Psoas muscle (tissue), 8 donors: ENCODE measurements at places on chromosomes 3 and 15. TPM values are rescaled to one million over a fixed set of nuclear protein-coding genes. Genes with fewer than 3 reads are reported as not detected.

DNA sequence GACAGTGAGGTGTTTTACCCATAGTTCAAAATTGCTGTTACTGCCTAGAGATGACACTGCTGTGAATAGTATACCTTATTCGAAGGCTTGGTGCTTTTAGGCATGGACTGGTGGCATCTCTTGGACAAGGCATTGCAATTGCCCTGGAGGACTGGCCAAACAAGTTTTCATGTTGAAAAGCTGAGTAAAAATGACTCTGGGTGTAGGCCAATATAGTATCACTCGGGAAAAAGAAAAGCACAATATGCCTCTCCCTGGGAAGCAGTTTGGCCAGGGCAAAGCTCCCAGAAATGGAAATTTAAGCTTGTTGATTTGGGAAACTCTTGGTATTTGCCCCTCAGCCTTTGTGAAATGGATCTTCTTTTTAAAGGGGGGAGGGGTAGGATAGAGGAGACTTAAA, 54.8 kb downstream of the ZNF609 start:
- no peaks in the 10 kb centered on the region for H3K27me3 ChIP-seq
- no peak overlapping the region for H3K4me3 ChIP-seq
- no peak overlapping the region for H3K27ac ChIP-seq
- no peaks in the 10 kb centered on the region for H3K36me3 ChIP-seq
- peaks cover 8% of the 10 kb centered on the region for H3K4me1 ChIP-seq

DNA sequence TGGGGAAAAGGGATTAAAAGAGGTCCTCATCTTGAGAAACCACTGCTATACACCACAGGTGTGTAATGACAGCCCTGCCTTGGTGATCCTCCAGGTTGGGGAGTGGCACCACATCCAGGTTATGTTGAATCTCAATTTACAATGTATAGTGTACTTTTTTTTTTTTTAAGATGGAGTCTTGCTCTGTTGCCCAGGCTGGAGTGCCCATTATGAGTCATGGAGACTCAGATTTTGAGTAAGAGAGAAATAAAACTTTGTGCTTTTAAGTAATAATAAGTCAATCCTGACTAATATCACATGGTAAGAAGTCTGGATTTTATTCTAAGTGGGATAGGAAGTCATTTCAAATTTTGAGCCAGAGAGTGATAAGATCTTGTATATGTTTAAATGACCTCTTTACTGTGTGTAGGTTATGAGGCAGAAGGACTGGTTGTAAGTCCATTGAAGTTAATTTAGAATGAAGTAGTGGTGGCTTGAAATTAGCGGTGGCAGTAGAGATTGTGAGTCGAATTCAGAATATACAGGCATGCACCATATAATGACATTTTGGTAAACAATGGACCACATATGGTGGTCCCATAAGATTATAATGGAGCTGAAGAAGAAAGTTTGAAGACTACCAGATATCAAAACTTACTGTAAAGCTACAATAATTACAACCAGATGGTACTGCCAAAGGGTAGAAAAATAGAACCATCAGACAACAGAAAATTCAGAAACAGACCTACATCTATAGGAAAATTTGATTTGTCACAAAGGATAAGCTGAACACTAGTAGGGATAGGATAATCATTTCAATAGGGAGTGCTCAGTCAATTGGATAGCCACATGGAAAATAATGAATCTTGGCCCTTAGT, 20.7 kb downstream of the POPDC2 start:
- H3K27me3 ChIP-seq = no peaks in the 10 kb centered on the region
- DNase-seq = no peak
- peak overlapping the region; percentile 97 for H3K27ac ChIP-seq

The ARMC8 gene
- 40.1 TPM for total RNA-seq

- no peak for DNase-seq
- no peaks in the 10 kb centered on the region for H3K4me1 ChIP-seq
- H3K36me3 ChIP-seq = no peaks in the 10 kb centered on the region
- no peaks in the 10 kb centered on the region for H3K27me3 ChIP-seq
Observed at GRCh38 chr3:148229107-148229506, 468.6 kb upstream of the AGTR1 start.

DNA sequence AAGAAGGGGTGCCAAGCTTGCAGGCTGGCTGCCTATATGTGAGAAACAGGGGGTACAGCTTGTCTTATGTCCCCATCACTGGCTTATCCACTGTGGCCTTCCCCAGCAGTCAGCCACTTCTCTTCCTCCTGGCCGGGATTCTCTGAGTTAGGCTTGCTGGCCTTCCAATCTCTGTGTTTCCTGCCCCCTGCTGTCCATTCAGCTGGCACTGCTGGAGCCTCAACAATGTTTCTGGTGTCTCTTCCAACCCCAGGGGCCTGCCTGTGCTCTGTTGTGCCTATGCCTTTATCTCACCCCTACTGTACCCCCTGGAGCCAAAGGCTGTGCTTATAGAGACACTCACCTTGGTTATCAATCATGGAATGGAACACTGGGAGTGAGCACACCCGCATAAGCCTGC, 36.5 kb downstream of the ANAPC13 start:
- H3K4me1 ChIP-seq = peaks cover 7% of the 10 kb centered on the region
- no peak overlapping the region for H3K4me3 ChIP-seq
- no peak overlapping the region for H3K27ac ChIP-seq
- DNase-seq = no peak

GRCh38 chr3:48119505-48120193, 68.6 kb downstream of the CDC25A start:
- DNase-seq = peak; percentile 77
- H3K4me3 ChIP-seq = no peak overlapping the region
- H3K27ac ChIP-seq = peak overlapping the region; percentile 23
- no peaks in the 10 kb centered on the region for H3K36me3 ChIP-seq
- no peaks in the 10 kb centered on the region for H3K4me1 ChIP-seq
